K562 (cell line): ENCODE measurements at places on chromosomes 6 and 20.
A peak's percentile ranks its signal among the peaks of the same experiment; 100 is the strongest.

DNA sequence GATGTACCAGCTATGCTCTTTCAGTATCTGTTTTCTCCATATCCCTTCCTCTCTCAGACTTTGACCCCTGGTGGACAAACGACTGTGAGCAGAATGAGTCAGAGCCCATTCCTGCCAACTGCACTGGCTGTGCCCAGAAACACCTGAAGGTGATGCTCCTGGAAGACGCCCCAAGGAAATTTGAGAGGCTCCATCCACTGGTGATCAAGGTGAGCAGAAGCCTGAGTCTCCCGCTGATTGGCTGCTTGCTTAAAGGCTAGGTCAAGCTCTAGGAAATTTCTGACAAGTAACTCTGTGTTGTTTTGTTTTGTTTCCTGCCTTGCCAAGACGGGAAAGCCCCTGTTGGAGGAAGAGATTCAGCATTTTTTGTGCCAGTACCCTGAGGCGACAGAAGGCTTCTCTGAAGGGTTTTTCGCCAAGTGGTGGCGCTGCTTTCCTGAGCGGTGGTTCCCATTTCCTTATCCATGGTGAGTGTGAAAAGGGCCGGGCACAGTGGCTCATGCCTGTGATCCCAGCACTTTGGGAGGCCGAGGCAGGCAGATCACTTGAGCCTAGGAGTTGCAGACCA lies 28.6 kb downstream of the C6orf89 start:
- no peak for DNase-seq

DNA sequence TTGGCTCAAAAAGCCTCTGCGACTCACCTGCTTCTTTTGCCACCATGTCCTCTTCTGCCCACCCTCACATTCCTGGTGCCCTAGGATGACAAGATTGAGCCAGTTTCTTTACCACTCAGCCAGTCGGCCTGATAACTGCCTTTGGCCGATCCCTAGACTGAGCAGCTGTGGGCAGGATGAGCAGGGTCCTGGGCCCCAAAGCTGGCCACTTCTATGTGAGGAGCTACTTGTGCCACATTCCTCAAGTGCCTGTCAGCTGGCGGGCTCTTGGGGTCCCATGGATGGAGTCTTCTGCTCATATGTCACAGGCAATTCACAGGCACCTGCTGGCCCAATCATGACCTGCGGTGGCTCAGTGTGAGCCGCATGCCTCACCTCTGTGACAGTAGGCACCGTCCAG lies 16.5 kb downstream of the DYNLRB1 start:
- no peak for DNase-seq

GRCh38 chr6:89985751-89986493 lies 91.7 kb downstream of the GJA10 start:
- peak; percentile 14 for DNase-seq

- DNase-seq, result no peak
These were observed 113.5 kb downstream of the TOX2 start for GRCh38 chr20:44028003-44028730.

GRCh38 chr6:3569816-3570215 lies 113.0 kb upstream of the SLC22A23 start:
- DNase-seq, result no peak

DNA sequence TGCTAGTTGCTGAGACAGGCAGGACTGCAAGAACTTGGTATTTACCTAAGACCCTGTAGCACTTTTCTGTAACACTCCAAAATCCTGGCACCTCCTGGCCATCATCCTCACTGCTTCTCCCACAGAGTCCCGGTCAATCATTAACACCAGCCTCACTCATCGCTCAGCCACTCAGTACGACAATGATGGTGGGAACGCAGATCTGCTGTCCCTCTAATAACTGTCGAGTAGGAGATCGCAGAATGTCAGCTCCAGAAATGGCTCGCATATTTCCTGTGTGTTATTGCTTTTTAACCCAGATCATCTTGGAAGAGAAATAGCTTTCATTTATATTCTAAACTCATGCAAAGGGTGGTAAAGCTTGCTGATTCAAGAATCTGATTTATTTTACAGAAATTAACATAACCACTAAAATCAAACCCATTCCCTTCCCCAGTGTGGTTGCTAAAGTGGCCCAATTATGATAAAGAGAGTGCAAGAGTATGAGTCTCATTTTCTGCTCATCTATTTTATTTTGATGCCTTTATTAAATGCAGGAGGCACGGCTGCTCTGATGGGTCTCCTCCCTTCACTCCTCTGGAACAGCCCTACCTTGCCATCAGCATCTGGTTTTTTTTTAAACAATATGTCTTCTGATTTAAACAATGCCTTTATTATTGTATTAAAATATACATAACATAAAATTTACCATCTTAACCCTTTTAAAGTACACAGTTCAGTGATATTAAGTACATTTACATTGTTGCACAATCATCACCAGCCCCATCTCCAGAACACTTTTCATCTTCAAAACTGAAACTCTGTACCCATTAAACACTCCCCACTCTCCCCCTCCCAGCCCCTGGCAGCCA lies 28.3 kb upstream of the GGTLC1 start:
- no peak for DNase-seq

DNA sequence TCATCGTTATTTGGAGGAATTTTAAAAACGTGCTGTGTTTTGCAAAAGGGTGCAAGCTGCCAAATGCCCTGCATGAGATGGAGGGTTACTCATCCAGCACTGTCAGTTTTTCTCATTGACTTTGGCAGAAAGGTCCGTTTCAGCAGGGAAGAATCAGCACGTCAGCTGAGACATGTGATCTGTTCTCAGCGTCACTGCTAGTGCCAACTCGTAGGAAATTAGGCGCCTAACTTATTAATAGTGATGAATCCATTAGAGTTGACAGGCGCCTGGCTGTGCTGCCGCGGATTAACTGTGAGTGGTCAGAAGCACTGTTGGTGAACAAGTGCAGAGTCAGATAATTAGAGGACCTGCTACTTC lies 175.5 kb upstream of the FOXQ1 start:
- DNase-seq, result no peak

- peak; percentile 84 for DNase-seq
These were observed 27.2 kb upstream of the POU5F1 start for GRCh38 chr6:31197559-31198305.

GRCh38 chr20:57409316-57409671 lies 18.1 kb downstream of the RBM38 start:
- no peak for DNase-seq

DNA sequence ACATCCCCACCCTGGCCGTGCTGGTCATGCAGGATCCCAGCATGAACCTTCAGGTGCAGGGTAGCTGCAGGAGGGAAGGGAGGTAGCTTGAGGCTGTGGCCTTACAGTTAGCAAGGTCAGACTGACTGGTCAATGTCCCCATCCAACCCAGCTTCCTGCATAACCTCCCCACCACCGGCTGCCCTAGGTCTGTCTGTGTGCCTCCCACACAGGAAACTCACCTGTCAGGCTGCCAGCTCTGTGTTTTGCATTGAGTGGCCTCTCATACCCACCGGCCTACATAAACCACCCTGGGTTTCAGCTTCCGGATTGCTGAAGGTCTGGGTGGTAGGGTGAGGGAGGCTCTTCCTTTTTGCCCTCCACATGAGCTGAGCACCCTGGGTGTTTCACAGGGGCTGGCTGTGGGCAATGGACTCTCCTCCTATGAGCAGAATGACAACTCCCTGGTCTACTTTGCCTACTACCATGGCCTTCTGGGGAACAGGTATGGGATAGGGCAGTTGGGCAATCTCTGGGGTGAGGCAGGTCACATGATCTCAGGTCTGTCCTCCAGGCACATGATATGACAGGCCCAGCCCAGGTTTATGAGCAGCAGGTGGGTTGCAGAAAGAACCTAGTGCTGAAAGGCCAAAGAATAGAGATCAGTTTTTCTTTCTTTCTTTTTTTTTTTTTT lies 1.8 kb downstream of the CTSA start:
- DNase-seq, result no peak

DNA sequence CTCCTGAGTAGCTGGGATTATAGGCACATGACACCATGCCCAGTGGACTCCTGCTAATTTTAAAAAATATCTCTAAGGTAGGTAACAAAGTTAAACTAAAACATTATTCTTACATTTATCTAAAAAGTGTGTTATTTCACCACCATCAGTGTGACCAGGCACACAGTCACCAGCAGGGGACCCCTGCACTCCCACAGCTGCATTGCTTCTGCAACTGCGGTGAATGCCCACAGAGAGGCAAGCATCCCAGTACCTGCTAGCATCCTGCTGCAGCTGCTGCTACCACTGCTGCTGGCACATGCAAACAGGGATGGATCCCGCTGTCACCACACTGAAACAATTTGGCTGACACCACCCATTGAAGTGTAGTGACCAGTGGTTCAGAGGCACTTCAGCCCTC lies 21.9 kb upstream of the EPB41L2 start:
- no peak for DNase-seq

- DNase-seq, result no peak
These were observed 17.1 kb downstream of the MYT1 start for GRCh38 chr20:64181391-64181790.

DNA sequence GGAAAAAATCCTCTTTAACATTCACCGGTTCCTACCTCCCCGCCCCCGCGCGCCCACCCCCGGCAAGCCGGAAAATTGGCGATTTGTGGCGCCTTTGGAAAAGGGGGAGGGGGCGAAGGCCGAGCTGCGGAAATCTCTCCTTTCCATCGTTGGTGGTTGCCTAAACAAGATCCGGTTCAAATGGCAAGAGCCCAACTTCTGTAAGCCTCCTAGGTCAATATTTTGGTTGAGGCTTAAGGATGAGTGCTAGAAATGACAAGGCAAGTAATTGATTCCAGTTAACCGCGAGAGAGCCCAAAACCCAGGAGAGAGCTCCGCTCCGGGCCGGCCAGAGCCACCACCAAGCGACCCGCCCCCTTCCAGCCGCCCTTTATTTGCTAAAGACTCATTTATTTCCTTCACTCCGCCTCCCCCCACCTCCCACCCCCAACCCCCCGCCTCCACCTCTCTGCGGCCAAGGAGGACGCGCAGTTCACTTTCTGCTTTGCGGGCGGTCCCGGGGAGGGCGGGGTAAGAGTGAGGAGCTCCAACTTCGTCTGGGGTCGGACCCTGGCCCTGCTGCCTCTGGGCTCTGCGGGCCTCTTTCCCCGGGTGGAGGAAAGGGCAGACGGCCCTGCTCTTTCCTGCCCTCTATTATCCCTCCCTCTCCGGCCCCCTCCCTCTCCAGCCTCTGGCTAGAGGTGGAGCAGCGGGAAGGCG lies 838 bp upstream of the NKX2-2 start:
- no peak for DNase-seq

GRCh38 chr6:34093854-34094430 lies 51.9 kb downstream of the GRM4 start:
- DNase-seq, result no peak

DNA sequence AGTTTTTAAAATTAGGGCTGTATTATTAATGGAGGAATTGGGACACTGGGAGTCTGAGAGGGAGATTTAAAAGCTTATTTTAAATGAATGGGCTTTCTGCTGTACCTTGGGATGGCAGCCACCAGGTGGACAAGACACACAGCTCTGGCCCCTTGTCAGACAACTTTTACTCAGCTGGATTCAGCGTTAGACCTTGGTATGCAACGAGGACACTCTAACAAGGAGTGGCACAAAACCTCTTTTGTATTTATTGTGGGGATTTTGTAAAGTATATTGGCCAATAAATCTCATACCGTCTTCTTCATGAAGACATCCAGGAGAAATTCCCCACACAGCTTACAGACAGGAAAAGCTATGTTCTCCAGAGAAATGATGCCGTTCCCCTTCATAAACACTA lies 105.7 kb downstream of the LCA5 start:
- DNase-seq, result peak; percentile 23

DNA sequence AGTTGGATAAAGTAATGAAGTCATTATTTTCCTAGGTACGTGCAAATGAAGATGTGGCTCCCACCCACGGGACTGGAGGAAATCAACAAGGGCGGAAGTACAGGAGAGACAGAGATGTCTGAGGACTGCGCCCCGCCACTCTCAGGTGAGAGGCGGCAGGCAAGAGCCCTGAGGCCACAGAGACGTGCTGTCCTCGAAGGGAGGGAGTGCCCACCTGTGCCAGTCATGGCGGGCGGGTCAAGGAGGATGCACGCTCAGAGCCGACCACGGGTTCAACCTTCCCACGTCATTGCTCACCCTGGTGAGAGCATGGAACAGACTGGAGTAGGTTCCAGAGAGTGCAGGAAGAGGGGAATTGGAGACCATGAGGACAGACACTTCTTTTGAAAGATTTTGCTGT lies 12.7 kb downstream of the CST8 start:
- no peak for DNase-seq

- DNase-seq, result no peak
These were observed 893.4 kb downstream of the C6orf118 start for GRCh38 chr6:164415832-164416563.

DNA sequence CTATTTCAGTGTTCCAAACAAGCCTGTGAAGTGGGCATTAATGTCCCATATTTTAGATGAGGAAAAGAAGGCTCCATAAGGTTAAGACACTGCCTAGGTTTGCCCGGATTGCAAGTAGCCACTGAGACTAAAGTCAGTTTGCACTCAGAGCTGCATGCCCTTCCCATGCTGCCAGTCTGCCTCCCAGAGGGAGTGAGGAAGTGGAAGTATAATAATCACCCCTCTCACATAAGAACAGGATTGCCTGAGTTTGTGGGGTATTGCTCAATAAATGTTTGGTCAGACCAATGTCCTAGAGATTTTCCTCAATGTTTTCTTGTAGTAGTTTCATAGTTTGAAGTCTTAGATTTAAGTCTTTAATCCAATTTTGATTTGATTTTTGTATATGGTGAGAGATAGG lies 43.9 kb upstream of the CLIC5 start:
- DNase-seq, result no peak

GRCh38 chr6:124080483-124080882 lies 276.8 kb downstream of the NKAIN2 start:
- no peak for DNase-seq

GRCh38 chr6:159969204-159969912 lies 476 bp downstream of the IGF2R start:
- no peak for DNase-seq

GRCh38 chr6:65259059-65259458 lies 448.0 kb downstream of the EYS start:
- DNase-seq, result no peak

DNA sequence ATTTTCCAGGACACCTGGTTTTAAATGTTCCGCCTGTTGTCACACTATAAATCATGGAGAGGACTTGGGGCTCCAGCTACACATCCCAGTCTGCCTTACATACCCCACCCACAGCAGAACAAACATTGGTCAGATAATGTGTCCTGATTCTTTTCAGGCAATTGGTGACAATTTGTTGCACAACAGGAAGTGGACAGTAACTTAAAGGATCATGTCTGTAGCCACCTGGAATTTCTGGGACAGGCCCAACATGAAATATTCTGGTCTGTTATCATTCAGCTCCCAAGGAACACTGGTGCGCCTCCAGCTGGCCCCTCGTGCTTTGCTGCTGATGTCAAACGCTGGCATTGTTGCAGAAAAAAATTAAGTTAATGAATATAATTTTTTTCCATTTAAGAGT lies 117.2 kb downstream of the SOBP start:
- no peak for DNase-seq
